ENCODE measurements at places on chromosomes 2 and 18.

GRCh38 chr2:180625006-180625844 is 355.2 kb upstream of the UBE2E3 start:
- H3K36me3 ChIP-seq: no peaks in the 10 kb centered on the region
- DNase-seq: no peak
- no peak overlapping the region for H3K4me3 ChIP-seq
- no peak overlapping the region for H3K27ac ChIP-seq
- H3K4me1 ChIP-seq: no peaks in the 10 kb centered on the region
- H3K27me3 ChIP-seq: no peaks in the 10 kb centered on the region

DNA sequence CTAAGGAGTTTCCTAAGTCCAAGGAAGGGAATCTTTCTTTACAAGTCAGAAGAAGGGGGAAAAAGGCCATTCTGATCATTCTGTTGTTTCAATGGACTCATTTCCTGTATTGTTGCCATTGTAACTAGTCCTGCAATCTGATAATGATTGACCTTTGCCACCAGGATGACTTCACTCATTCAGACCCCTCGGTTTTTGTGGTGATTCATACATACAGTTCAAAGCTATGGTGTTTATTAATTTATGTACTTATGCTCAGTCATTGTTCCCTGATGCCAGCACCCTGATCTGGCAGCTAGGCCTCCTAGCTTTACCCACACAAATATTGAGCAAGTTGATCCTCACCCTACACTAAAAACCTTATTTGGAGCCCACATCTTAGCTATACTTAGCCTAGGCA is 57.6 kb upstream of the ZNF519 start:
- no peak for DNase-seq
- no peak overlapping the region for H3K4me3 ChIP-seq
- H3K27me3 ChIP-seq: no peaks in the 10 kb centered on the region

DNA sequence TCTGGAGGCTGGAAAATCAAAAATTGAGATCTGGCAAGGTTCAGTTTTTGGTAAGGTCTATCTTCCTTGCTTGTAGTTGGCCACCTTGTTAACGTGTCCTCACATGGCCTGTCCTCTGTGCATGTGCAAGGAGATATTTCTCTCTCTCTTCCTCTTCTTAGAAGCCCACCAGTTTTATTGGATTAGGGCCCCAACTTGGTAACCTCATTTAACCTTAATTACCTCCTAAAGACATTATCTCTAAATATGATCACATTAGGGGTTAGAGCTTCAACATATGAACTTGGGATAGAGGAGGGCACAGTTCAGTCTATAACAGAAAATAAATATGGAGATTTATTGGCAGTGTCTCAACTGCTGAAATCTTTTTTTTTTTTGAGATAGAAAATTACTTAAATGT is 19.6 kb upstream of the RND3 start:
- H3K4me1 ChIP-seq: no peaks in the 10 kb centered on the region
- DNase-seq: no peak
- H3K4me3 ChIP-seq: no peak overlapping the region
- no peaks in the 10 kb centered on the region for H3K27me3 ChIP-seq

GRCh38 chr2:21231985-21232384 is 108.2 kb downstream of the TDRD15 start:
- DNase-seq: no peak
- no peak overlapping the region for H3K27ac ChIP-seq
- H3K4me1 ChIP-seq: no peaks in the 10 kb centered on the region
- no peak overlapping the region for H3K4me3 ChIP-seq
- H3K36me3 ChIP-seq: no peaks in the 10 kb centered on the region

DNA sequence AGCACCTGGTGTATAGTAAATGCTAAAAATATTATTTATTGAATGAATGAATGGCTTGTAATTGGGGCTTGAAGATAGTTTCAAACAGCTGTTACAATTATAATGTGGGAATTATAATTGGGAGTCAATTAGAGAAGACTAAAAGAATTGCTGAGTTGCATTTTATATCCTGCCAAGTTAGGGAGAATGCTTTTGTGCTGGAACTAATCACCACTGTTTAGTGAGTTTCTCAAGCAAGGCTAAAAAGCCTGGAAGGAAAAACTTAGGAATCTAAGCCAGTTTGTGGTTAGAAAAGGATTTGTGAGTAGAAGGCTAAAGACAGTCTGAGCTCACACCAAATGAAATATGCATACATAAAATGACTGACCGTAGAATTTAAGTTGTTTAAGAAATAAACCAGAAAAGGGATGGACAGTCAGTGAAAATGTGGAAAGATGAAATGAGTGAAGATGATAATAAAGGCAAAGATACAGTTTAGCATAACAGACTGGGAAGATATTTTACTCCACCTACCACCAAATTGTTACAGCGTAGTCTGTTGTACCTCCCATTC is 647.7 kb upstream of the FSHR start:
- H3K4me1 ChIP-seq: no peaks in the 10 kb centered on the region
- H3K4me3 ChIP-seq: no peak overlapping the region
- no peak for DNase-seq
- no peaks in the 10 kb centered on the region for H3K36me3 ChIP-seq

GRCh38 chr2:31442376-31442775 is 27.8 kb upstream of the XDH start:
- no peak overlapping the region for H3K4me3 ChIP-seq
- no peak for DNase-seq
- H3K27me3 ChIP-seq: no peaks in the 10 kb centered on the region
- H3K36me3 ChIP-seq: no peaks in the 10 kb centered on the region
- H3K4me1 ChIP-seq: no peaks in the 10 kb centered on the region

- H3K36me3 ChIP-seq: no peaks in the 10 kb centered on the region
- H3K27me3 ChIP-seq: no peaks in the 10 kb centered on the region
- H3K27ac ChIP-seq: peak within 1 kb of the TSS; percentile 58
- peak within 1 kb of the TSS; percentile 30 for H3K4me3 ChIP-seq
Observed at GRCh38 chr2:241558532-241559322, at the start of gene BOK. TSS of gene BOK (plus strand) at chr2:241558745. CDS start at chr2:241559484, 739 bp downstream.

- no peak for DNase-seq
- no peaks in the 10 kb centered on the region for H3K36me3 ChIP-seq
- no peaks in the 10 kb centered on the region for H3K27me3 ChIP-seq
- no peaks in the 10 kb centered on the region for H3K4me1 ChIP-seq
- H3K27ac ChIP-seq: no peak overlapping the region
Observed at GRCh38 chr2:5946225-5947115, 254.3 kb downstream of the SOX11 start.

GRCh38 chr2:40037303-40037702 is 258.2 kb upstream of the THUMPD2 start:
- no peak overlapping the region for H3K4me3 ChIP-seq
- no peak overlapping the region for H3K27ac ChIP-seq
- H3K27me3 ChIP-seq: no peaks in the 10 kb centered on the region
- no peak for DNase-seq
- H3K36me3 ChIP-seq: no peaks in the 10 kb centered on the region

GRCh38 chr2:140286377-140286776 is 1506.2 kb upstream of the NXPH2 start:
- H3K4me3 ChIP-seq: no peak overlapping the region
- H3K4me1 ChIP-seq: no peaks in the 10 kb centered on the region
- H3K36me3 ChIP-seq: no peaks in the 10 kb centered on the region
- no peak for DNase-seq

GRCh38 chr2:180110469-180110868 is 103.4 kb upstream of the CWC22 start:
- no peaks in the 10 kb centered on the region for H3K27me3 ChIP-seq
- no peaks in the 10 kb centered on the region for H3K36me3 ChIP-seq
- no peaks in the 10 kb centered on the region for H3K4me1 ChIP-seq
- H3K27ac ChIP-seq: no peak overlapping the region

All from Peyer's patch (tissue), 4 donors.